ENCODE measurements at places on chromosomes 16 and 17. TPM values are rescaled to one million over a fixed set of nuclear protein-coding genes. Genes with fewer than 3 reads are reported as not detected.
A peak's percentile ranks its signal among the peaks of the same experiment; 100 is the strongest.

The PYDC1 gene
- total RNA-seq, result not detected

The PYY gene
- total RNA-seq, result not detected

The NLE1 gene
- total RNA-seq, result 13.3 TPM

The MGAT5B gene
- 6.5 TPM for total RNA-seq

The EFCAB5 gene
- 0.22 TPM for total RNA-seq

GRCh38 chr16:74991593-74992403, 6.9 kb upstream of the WDR59 start:
- DNase-seq, result no peak

GRCh38 chr17:51231999-51232398, 27.9 kb downstream of the MBTD1 start:
- DNase-seq, result no peak

DNA sequence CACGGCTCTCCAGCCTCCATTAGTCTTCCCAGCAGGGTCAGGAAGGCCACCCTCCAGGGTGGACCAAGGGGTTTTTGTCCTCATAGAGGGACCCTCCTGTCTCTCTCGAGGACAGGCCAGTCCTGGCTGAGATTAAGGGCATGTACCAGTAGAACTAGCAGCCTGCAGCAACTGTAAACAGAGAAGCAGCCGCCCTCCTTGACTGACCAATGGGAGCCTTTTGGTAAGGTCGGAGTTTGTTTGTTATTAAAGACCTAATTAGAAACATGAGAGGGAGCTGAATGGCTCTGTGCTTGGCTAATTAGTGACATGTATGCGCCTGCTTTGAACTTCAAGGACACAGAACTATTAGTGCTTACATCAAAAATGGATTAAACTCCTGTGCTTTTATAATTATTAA, 80.0 kb downstream of the CCDC182 start:
- DNase-seq, result no peak

GRCh38 chr16:26733710-26734109, 333.0 kb upstream of the C16orf82 start:
- DNase-seq, result no peak

- no peak for DNase-seq
These were observed 107.8 kb downstream of the CLEC16A start for GRCh38 chr16:11051879-11052808.

DNA sequence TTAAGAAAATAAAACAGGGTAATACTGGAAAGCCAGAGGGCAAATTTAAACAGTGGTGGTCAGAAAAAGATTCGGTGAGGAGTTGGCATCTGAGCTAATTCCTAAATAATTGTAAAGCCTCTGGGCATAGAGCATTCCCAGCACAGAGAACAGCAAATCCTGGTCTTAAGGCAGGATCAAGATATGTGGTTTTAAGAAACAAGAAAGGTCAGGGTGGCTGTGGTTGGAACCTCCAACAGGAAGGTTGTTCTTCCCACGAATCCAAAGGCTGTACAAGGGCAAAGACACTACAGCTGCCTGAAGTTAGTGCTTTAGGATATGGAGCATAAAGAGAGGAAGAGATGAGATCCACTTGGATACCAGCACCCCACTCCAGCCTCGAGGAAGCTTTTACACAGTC, 114.6 kb downstream of the ZNF18 start:
- DNase-seq, result no peak

DNA sequence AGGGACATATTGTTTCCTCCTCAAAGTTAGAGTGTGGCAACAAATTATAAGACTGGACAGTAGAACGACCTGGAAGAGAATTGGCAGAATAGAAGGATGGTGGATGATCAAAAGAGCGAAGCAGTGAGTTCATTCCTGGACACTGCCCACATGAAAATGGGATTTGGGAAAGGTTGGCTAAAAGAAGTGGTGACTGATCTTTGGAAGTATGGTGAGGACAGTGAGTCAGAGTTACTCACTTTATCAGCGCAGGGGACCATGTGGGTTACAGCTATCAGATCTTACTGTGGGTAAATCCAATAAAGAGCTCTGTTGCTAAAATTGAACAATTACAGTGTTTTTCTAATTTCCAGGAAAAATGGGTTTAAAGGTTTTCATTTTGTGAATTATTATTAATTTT, 2.7 kb upstream of the TANC2 start:
- peak; percentile 89 for DNase-seq

DNA sequence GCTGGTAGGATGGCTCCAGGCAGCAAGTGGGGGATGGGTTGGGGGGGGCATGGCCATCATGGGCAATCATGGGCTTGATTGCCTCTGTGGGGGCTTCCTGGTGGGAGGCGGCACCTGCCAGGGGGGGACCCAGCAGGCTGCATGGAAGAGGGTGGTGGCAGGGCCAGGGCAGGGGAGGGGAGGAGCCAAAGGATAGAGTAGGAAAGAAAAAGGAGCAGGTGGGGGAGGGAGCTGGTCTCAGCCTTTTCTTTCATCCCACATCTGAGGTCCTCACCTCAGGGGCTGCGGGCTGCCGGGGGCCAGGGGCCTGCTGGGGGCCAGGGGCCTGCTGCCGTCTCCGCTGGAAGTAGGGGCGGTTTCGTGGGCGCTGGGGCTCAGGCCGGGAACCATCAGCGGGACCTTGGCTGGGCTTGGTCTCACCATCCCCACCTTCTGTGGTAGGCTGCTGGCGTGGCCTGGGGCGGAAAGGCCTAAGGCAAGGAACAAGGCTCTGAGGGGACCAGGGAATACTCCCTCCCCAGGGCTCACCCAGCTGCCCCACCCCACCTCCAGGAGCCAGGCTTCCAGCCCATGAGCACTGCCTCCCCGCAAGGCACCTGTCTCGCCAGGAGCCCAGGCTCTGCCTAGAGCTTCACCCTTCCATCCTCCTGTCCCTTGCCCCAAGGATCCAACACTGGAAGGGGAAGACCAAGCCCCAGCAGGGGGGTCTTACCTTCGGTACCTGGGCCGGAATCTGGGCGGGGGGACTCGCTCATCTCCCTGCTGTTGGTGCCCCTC, 5.0 kb downstream of the YBX2 start:
- DNase-seq, result no peak

DNA sequence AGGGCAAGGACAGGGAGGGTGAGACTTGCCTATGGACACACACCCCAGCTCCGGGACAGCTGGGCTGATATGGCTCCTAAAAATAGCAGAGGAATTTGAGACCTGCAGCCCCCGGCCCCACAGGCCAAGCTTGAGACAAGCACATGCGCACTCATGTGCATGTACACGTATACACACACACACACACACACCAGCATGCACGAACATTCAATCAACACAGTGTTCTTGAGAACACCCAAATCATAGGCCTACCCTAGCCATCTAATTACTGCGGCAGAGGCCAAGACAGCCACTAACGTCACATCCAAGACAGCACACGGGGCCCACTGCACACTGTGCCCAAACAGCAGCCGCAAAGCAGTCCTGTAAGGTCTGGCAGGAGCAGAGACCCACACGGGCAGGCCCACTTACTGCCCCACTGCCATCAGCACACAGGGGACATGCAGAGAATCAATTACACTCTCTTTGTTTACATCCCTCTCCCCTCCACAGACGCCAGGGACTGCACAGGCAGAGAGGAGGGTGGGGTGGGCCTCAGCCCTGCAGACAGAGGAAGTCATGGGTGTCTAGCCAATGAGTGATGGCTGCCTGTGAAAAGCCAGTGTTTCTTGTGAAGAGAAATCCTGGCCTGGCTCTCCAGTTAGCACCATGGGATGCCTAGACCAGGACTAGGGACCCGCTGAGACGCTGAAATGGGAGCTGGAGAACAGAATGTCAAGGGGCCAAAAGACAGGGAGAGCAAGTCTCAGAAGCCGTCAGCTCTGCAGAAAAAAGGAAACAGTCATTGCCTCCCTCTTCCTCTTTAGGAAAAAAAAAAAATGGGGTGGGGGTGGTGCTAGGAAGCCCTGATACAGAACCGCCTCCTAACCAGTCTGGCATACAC, 39.3 kb downstream of the MYO18A start:
- no peak for DNase-seq

GRCh38 chr16:80519189-80519588, 21.6 kb upstream of the DYNLRB2 start:
- no peak for DNase-seq

DNA sequence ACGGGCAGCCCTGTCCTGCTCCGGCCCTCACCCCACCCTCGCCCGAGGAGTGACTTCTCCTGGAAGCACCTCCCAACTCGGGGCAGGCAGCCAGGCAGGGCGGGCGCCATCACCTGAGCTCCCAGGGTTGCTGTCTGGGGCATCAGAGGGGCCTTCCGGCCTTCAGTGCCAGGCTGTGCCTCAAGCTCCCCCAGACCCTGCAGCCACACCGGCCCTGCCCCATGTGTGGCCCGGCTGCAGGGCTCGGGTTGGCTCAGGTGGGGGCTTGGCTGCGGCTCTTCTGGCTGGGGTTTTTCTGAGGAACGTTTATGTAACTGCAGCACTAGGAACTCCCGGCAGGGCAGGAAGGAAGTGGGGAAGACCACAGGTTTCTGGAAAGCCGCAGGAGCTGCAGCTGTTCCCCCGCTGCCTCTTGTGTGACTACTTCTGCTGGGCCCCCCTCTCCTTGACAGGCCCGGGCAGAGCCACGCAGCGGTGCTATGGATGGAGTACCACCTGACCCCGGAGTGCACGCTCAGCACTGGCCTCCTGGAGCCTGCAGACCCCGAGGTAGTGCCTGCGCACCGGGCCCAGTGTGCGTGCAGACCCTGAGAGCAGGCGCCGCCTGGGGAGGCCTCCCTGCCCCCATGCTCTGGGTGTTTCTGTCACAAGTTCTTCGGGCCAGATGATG, 45.6 kb downstream of the PRMT7 start:
- no peak for DNase-seq

DNA sequence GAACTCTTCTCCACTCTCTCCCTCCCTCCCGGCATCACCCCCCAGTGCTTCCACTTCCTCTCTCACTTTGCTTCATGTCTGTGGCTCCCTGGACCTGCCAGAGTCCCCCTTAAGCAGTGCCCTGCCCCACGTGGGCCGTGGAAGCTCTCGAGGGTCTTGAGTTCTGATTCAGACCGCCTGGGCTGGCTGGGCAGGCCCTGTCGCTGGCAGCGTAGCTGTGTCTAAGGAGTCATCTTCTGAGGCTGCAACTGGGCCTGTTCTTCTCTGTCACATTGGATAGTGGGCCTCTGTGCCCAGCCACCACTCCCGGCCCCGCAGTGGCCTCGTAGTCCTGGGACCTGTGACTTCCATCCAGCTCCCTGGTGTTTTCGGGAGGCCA, 30.7 kb downstream of the MNT start:
- DNase-seq, result no peak

- no peak for DNase-seq
These were observed 11.2 kb downstream of the PIK3R5 start for GRCh38 chr17:8954339-8954738.

Measured in M059J (cell line).